ENCODE measurements at places on chromosomes 2 and 18.

- DNase-seq, result no peak
Observed at GRCh38 chr2:181586569-181587081, 70.3 kb downstream of the CERKL start.

DNA sequence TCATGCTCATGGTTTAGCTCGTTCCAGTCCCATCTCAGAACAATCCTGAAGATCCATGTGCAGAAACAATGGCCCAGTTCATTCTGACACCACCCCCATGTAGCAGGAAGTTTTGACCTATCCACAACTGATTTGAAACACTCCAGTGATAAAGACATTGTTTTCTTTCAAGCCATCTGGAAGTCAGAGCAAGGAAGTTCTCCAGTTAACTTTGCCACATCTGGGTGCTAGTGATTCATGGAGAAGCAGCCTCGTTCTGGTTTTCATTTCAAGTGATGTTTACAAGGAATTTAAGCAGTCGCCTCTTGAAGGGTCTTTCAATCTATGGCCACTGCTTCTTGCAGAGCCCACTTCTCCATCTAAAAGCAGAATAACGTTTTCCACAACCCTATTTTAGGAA, 36.6 kb upstream of the TWIST2 start:
- DNase-seq, result no peak

- no peak for DNase-seq
Observed at GRCh38 chr2:144571770-144572169, 51.9 kb upstream of the ZEB2 start.

GRCh38 chr2:159561786-159562185, 54.6 kb downstream of the BAZ2B start:
- DNase-seq, result no peak

DNA sequence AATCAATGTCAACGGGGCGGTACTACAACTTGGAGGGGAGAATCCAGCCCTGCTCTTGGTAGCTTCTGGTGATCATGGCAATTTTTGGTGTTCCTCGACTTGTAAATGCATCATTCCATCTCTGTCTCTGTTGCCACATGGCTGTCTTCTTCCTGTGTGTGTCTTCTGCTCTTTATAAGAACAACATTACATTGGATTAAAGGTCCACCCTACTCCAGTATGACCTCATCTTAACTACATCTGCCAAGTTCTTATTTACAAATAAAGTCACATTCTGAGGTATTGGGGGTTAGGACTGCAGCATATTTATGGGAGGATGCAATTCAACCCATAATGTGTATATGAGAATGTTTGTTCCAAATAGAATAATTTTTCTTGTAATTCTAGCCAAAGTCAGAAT, 28.8 kb upstream of the FIGN start:
- no peak for DNase-seq

GRCh38 chr2:75055820-75056675, 97.6 kb downstream of the POLE4 start:
- no peak for DNase-seq
